Stimulated activated CD8-positive, alpha-beta memory T cell treated with anti-CD3 and anti-CD28 coated beads, Interleukin-2, amount 100 ng/mL, for 1 hour (primary cell): ENCODE measurements at places on chromosomes 16 and 17.

DNA sequence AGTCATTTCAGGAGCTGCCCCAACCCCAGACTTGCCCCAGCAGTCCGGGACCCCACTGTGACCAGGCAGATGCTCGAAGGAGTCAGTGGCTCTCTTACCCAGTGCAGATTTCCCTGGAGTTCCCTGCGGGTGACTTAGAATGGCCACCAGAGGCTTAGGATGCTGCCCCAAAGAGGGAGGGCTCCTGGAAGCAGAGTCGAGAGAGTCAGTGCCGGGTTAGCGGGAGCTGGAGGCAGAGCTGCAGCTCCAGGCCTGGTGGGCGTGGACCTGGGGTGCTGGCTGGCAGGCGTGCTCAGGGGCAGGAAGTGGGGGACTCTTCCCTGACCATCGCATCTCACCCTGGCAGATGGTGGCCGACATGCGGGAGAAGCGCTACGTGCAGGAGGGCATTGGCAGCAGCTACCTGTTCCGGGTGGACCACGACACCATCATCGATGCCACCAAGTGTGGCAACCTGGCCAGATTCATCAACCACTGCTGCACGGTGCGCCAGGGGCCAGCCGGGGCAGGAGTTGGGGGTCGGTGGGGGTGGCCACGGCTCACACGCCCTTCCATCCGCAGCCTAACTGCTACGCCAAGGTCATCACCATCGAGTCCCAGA is 1.6 kb upstream of the HSD3B7 start:
- no peak for DNase-seq

- no peak for DNase-seq
These were observed 457.9 kb upstream of the DYNLRB2 start for GRCh38 chr16:80082906-80083305.

- DNase-seq, result no peak
These were observed 128.5 kb upstream of the HS3ST2 start for GRCh38 chr16:22685459-22685830.

DNA sequence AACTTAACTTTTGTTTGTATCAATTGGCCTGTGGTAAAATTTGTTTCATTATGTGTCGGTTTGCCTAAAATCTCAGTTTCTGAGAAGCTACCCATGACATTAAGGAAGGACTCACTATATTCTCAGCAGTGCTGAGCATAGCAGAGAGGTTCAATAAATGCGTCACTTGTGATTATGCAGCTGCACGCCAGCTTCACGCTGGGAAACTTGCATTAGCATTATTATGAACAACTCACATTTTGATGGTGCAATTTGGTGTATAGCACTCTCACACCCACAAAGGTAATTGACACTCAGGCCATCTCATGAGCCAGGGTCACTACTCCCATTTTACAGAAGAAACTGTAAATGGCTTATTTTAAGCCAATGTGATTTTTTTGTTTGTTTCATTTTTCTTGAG is 80.6 kb upstream of the SALL1 start:
- DNase-seq, result no peak

DNA sequence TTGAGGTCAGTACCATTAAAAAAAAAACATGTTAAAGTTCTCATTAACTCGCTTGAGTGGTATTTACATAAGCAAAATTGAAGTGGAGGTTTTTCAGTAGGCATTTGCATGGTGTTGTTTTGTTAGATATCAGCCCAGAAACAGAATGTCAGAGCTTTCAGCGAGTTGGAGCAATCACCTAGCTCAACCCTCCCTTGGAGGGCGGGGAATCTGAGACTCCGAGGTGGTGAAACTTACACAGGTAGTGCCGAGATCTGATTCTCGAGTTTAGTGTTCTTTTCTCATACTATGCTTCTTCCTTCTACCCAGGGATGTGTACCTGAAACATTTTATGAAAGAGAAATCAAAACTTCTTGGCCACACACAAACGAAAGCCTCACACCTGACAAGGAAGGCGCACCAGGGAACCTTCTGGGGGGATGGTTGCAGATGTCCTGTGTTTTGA is 6.6 kb downstream of the SEC14L1 start:
- no peak for DNase-seq

GRCh38 chr16:8673611-8674412 is 605 bp upstream of the ABAT start:
- DNase-seq, result no peak

- no peak for DNase-seq
These were observed 71.2 kb downstream of the KLHDC4 start for GRCh38 chr16:87694441-87695125.

- no peak for DNase-seq
These were observed 10.3 kb downstream of the ZNF18 start for GRCh38 chr17:11986942-11987329.

GRCh38 chr17:73998653-73999645 is 204.5 kb upstream of the RPL38 start:
- peak; percentile 38 for DNase-seq

DNA sequence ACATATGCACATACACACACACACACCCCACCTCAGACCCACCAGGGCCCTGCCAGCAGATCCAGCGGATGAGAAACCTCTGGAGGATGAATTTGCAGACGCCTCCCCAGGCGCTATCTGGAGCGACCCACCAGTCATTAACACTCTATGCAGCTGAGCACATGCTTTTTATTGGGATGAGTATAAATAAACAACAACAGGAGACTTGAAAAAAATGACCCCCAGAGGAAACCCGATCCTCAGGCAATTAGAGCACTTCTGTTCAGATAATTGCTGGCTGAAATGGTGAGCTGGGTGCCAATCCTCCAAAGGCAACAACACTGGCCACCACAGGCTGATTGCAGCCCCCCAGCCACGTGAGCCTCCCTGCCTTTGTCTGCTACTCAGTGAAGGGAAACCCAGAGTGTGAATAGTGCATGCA is 32.9 kb downstream of the DYNLRB2 start:
- no peak for DNase-seq

DNA sequence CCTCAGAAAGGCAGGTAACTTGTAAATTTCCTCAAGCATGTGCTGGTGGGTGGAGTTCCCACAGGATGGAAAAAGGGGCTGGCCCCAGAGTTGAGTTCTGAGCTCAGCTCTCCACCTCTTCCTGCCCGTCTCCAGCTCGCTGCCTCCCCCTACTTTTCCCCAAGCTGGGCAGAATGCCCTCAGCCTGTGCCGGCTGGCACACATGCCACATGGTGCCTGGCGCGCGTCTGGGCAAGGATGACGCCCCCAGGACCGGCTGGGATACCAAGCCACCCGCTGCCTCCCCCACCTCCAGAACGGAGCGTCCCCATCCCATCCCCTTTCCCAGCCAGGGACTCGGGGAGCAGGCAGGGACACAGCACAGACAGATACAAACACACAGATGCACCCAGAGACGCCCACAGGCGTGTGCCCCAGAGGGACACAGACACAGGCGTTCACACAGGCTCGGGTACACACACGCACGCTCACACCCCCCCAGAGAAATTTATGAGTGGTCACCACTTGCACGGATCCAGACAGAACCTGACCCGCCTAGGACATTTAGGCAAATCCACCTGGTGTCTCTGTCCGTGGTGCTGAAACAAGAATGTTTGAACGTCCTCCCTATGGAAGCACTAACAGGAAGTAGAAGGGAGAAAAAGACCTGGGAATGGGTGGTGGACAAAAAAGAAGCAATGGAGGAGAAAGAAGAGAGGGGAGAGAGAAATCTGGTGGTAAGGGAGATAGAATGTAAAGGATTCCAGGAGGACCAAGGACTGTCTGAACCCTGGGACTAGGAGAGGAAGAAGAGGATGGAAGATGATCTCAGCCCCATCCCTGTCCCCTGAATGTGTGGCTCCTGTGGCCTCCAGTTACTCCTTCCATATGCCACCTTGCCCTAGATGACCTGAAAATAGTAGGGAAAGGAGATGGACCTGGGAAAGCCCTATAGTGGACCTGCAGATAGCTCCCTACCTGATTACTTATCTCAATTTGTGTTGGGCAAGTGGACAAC is 15.5 kb downstream of the NEUROD2 start:
- no peak for DNase-seq

GRCh38 chr17:43599835-43600234 is 53.7 kb upstream of the ETV4 start:
- DNase-seq, result no peak

- no peak for DNase-seq
These were observed 11.0 kb upstream of the GPR139 start for GRCh38 chr16:20084624-20085226.

DNA sequence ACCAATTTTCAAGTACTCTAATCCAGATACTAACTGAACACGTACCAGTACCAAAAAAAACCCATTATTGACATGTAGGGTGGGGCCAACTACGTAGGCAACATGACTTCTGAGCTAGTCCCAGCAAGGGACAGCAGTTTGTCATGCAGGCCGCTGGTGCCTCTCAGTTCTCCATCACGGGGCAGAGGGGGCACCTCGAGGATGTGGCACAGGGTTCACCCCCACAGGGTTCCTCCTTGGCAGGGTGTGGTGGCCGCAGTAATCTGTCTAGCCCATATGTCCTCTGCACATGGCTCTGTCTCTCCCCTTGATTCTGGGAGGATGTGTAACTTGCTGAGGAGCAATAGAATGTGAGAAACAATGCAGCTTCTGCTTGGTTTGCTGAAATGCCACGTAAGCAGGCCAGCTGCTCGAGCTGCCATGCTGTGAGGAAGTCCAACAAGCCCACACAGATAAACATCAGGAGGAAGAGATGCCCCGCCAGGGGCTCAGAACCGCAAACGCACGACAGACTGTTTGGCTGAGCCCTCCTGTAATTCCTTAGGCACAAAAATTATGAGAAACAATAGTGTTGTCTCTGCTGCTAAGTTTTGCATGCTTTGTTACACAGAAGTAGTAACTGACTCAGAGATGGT is 62.4 kb downstream of the NT5M start:
- DNase-seq, result no peak

- no peak for DNase-seq
These were observed 14.3 kb downstream of the ACSF2 start for GRCh38 chr17:50440172-50440837.

DNA sequence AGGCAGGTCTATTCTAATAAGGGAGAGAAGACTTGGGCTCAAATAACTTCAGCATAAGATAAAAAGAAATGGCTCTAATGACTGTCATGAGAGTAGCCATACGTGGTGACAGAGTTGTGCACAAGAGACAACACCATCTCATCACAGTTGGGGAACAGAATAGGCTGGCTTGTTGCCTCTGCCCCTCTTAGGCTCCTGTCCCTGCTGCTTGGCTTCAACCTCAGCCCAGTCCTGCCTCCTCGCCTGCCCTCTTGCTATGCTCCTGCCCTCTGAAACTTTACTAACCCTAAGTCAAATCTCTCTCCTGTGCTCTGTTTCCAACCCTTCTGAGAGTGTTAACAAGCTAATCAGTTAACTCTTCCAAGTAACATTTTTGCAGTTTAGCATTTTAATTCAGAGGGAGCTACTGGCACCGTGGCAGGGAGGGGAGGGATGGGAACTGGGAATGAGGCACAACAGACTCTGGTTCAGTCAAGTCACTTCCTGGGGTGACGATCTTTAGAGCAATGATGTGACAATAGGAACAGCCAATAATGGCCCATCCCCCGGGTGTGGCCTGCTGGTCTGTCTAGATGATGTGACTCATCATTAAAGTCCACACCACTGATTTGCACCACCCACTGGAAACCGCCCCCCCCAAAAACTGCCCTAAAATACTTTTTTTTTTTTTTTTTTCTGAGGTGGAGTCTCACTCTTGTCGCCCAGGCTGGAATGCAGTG is 35.5 kb downstream of the DNAH17 start:
- DNase-seq, result no peak

DNA sequence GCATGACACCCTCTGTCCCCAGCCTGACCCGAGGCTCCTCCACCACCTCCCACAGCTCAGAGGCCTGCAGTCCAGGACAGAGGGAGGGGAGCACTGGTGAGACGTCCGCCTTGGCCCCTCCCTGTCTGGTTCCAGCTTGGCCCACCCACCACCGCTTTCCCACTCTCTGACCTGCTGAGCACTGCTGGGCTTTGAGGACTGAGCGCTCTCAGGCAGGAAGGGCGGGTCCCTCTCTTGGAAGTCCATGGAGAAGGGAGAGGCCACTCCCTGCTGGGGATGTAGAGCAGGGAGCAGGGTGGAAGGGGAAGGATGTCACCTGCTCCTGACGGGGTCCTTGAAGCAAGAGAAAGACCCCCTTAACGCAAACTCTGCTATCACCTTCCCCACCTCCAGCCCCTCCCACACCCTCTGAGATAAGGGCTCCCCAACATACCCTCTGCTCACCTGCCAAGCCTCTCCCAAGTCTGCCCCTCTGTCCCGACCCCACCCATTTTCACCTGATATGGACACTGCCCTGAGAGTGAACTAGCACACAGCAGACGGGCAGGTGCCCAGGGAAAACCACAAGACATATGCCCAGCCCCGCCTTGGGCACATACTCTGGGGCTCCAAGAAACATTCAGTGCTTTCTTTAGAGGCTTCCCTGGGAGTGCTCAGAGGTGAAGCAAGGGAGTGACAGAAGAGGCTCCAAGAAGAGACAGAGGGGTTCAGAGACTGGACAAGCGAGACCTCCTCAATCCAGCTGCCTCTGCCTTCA is 1.4 kb downstream of the OSBPL7 start:
- DNase-seq, result no peak

- no peak for DNase-seq
These were observed 2.3 kb upstream of the IL4R start for GRCh38 chr16:27311448-27311830.

DNA sequence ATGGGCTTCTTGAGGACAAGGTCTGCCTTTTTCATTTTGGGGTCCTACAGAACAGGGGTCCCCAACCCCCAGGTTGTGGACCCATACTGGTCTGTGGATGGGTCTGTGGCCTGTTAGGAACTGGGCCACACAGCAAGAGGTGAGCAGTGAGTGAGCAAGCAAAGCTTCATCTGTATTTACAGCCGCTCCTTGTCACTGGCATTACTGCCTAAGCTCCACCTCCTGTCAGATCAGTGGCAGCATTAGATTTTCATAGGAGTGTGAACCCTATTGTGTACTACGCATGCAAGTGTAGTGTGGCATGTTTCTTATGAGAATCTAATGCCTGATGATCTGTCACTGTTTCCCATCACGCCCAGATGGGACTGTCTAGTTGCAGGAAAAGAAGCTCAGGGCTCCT is 33.9 kb downstream of the ERN1 start:
- DNase-seq, result no peak

DNA sequence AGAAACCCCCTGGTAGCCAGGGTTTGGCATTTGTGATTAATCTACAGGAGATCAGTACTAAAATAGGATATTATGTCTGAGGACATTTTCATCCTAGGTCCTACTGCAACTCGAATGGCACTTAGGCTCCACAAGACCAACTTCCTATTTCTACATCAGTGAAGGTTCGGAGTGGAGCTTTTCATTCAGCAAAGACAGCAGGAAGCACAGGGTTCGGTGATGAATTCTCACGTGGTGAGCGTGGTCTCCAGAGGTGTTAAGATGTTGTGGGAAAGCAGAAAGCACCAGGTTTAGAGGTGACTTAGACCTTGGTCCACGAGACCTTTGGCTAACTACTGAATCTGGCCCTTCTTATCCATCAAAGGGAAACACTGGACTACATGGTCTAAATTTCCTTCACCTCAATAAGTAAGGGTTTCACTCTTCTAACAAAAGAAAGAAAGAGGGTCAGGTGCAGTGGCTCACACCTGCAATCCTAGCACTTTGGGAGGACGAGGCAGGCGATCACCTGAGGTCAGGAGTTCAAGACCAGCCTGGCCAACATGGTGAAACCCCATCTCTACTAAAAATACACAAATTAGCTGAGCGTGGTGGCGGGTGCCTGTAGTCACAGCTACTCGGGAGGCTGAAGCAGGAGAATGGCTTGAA is 13.9 kb upstream of the HELZ start:
- no peak for DNase-seq
